ENCODE measurements at places on chromosomes 2 and 18.

DNA sequence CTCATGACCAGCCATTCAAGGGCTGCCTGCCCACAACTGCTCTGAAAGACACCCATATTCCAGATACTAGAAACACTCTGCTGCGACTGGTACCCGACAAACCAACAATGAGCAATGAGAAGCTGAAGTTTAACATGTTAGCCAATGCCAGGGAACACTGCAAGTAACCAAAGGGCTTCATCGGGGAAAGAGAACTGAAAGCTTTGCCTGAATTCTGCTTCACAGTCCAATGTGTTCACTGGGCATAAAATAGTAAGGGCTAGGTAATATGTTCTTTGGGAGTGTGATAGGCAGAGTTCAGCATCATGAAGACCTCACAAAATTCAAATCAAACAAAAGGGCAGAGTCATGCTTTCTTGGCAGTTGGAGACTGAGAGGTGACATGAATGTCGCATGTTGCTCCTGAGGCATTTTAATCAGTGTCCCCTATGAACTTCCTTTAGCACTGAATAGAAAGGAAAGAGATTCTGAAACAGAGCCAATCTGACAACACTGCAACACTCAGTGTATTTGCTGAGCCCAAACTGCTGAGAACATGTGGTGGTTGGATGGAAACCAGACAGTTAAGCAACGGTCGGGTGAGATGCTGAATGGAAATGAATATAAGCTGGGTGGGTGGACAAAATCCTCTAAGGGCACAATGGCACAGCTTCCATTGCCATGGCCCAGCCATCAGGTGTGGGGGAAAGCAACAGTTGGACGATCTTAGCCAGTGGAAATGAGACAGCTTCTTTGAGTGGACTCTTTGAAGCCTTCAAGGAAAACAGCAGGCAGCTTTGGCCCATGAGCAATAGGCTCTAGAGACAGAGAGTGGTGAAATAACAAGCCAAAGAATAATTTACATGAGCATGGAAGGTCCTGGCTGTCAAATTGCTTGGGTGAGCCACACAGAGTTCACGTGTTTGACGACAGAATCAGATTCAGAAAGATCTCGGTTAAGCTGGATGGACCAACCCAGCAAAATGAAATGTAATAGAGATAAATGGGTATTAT lies 277.5 kb downstream of the AFF3 start:
- DNase-seq: no peak

- no peak for DNase-seq
These were observed 64.4 kb upstream of the LYPD6B start for GRCh38 chr2:148974095-148974494.

- DNase-seq: no peak
These were observed 7.7 kb downstream of the RASGRP3 start for GRCh38 chr2:33484042-33484621.

DNA sequence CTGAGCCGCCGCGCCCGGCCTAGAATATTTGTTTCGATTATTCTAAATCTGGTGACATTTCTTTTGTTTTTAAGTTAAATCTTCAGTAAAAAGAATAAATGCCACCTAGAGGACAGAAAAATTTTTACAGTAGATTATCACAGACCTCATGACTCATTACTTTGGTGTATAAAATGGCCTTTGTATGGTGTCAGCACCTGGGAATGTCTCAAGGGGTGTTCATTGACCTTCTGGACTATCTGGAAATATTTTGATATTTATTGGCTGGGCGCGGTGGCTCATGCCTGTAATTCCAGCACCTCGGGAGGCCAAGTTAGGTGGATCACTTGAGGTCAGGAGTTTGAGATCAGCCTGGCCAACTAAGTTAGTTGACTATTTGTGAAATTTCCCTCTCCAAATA lies 30.3 kb upstream of the SLC30A6 start:
- no peak for DNase-seq

DNA sequence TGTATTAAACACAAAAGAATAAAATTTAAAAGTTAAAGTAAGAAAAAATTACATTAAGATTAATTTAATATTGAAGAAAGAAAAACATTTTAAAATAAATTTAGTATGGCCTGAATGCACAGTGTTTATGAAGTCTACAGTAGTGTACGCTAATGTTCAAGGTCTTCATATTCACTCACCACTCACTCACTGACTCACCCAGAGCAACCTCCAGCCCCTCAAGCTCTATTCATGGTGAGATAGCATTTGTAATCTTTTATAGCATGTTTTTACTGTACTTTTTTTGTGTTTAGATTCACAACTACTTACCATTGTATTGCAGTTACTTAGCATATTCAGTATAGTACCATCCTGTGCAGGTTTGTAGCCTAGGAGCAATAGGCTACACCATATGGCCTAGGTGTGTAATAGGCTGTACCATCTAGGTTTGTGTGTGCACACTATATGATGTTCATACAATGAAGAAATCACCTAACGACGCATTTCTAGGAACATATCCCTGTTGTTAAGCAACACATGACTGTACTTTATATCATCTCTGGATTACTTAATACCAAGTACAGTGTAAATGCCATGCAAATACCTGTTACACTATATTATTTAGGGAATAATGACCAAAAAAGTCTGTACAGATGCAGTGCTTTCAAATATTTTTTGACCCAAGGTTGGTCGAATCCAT lies 144.0 kb upstream of the IL1R2 start:
- no peak for DNase-seq

DNA sequence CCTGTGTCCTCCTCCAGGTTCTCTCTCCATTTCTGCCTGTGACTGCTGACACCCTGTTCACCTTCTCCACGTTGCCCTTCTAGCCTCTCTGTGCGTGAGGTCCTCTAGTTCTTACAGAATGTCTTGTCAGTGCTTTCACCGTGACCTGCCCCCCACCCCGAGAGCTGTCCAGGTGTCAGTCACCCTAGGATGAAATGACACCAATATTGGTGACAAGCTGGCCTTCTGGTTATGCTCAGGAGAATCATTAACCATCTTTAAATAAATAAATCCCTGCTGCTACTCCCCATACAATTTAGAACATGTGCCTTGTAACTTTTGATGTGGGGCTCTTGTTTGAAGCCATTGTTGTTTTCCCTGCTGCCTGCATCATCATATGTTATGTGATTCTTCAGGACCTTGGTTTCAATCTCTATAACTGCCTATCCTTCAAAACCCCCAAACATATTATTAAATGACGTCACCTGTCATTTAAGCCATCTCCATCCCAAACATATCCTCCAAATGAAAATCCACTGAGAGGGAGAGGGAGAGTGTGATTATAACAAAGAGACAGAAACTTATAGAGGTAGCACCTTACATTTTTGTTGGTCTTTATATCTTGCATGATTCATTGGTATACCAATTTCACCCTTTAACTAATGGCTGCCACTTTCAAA lies 496.3 kb downstream of the PARD3B start:
- no peak for DNase-seq

DNA sequence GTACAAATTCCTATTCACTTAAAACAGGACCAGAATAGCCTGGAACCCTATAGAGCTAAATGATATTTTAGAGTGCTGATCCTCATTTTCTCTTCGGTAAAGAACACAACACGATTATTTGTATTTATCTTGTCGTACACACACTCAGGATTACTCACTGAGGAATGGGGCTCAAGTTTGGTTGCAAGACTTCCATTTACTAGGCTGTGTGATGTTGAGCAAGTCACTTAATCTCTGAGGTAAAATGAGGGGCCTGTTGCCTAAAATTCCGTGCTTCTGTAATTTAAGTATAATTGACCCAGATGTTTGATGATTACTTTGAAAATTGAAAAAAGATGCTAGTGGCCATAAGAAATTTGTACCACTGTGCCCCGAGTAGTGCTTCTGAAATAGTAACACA lies 42.6 kb upstream of the MAP4K3 start:
- no peak for DNase-seq

GRCh38 chr18:58578835-58579560 lies 49.9 kb downstream of the ALPK2 start:
- DNase-seq: no peak

DNA sequence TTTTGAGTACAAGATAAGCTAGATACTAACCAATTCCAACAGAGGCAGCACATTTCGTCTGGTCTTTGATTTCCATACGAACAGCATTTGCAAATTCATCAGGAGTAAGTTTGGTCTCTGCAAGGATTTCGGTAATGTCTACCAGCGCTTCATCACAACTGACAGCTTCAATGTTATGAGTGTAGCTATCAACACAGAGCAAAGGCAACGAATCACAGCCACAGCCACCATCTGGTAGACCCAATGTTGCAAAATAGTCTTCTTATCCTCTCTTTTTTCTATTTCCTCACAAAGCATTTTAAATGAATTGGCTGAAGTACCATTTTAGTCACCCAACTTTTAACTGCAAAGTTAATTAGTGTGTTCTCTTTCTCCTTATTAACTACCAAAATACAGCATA lies 68.3 kb downstream of the REV1 start:
- no peak for DNase-seq

DNA sequence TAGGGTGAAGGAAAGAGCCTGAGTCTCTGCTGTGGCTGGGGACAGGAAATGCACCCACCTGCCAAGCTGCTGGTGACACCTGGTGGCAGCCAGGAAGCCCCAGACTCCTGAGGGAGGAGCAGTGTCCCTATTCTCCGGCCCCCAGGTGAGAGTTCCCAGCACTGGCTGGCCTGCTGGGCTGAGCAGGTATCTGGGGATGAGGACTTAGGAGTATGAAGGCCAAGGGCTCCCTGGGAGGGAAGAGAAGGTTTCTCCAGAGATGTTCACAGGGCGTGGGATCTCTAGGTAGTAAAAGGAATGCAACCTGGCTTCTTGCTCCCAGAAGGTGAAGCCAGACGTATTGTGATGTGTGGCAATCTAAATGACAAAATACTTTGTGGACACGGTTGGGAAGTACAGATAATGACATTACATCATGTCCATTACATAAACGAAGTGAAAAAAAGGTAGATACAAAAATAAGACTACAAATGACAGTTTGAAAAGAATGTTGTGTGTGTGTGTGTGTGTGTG lies 75.8 kb upstream of the SLC1A4 start:
- DNase-seq: no peak

GRCh38 chr2:201734111-201734510 lies 35.7 kb upstream of the MPP4 start:
- DNase-seq: no peak

- DNase-seq: no peak
These were observed 36.6 kb downstream of the KCNS3 start for GRCh38 chr2:17915099-17915498.

DNA sequence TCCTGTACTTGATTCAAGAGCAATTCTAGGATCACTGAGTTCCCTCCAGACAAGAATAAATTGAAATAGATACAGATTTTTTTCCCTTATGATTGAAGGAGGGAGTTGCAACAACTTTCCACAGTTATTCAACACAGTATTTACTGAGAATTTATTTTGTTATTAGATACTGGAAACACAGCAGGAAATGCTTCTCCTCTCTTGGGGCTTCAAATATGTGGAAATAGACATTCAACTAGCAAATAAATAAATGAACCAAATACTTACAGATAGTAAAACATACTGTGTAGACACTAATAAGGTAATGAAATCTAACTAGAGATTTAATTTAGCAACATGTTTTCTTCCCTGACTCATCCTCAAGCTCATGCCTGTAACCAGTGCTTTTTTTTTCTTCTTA lies 169.2 kb downstream of the LNPK start:
- DNase-seq: no peak

GRCh38 chr2:68371581-68371980 lies 6.5 kb downstream of the PLEK start:
- DNase-seq: no peak

DNA sequence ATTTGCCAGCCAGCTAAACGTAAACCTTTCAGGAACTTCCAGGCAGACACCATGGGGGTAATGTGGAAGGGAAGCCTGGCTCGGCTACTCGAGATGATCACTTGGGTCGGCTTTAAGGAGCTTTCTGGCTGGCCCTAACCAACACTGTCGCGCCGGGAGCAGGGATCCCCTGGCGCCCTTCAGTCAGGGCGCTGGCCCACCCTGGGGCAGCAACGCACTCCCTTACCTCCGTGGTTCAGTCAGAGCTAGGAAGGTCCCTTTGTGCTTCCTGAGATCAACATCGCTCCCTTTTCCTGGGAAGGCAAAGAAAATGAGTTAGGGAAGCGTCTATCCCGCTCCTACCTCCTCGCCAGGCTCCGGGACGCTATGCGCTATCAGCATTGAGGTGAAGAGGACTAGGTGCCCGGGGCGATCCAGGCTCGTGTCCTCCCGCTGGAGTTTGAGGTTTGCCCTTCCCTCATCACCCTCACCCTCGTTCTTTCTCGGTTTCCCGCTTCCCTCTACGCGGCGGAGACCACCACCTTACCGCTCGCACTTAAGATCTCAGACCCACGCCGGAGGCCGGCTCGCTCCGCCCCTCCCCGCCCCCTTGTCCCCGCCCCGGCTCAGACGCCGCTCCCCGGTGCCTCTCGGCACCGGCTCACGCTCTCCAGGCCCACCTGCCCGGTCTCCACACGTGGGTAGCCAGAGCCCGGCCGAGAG lies 449 bp upstream of the ATRAID start:
- DNase-seq: no peak

GRCh38 chr2:215136669-215137328 lies 1.6 kb downstream of the ABCA12 start:
- no peak for DNase-seq

- no peak for DNase-seq
These were observed 266.6 kb upstream of the CYP26B1 start for GRCh38 chr2:72414137-72414760.

- no peak for DNase-seq
These were observed 55.9 kb downstream of the FMNL2 start for GRCh38 chr2:152390837-152391236.

DNA sequence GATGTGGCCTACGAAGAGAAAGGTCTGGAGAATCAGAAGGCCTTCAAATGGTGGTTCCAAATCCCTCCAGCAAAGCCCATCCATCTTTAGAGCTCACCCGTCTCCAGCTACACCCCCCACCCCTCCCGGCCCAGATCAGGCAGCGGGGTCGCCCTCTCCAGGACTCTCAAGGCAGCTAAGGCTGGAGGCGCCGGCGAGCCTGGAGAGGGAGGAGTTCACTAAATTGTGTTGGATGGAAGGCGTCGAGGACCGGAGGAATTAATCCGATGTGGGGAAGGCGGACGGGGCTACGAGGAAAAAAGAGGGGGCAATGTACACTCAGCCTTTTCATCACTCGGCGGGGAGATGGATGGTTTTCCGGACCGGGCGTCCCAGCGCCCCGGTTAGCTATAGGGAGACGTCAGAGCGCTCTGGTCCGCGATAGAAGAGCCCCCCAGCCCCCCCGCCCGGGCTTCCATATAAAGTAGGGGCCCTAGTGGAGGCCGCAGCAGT lies at the start of gene GRP:
GRP (plus strand) TSS at position 487 of the 492 bp plus-strand sequence. CDS start 108 bp downstream, outside the sequence.
- no peak for DNase-seq

DNA sequence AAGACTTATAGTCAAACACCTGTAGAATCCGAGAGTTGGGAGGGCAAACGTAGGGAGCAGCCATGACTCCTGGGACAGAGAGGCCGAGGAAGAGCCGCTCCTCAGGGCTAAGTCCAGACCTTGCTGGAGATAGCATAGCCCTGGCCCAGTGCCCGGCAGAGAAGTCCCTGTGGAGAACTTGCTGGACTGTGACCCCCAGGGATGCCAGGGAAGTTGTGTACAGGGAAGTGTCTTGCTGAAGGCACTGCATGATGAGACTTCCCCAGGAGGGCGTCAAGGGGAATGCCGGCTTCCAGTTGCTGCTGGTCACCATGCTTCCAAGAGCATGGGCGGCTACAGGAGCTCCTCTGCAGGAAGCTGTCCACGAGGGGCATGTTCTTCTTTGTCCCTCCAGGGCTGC lies 8.6 kb upstream of the CNDP1 start:
- DNase-seq: no peak
